ENCODE measurements at places on chromosomes 6 and 20.

DNA sequence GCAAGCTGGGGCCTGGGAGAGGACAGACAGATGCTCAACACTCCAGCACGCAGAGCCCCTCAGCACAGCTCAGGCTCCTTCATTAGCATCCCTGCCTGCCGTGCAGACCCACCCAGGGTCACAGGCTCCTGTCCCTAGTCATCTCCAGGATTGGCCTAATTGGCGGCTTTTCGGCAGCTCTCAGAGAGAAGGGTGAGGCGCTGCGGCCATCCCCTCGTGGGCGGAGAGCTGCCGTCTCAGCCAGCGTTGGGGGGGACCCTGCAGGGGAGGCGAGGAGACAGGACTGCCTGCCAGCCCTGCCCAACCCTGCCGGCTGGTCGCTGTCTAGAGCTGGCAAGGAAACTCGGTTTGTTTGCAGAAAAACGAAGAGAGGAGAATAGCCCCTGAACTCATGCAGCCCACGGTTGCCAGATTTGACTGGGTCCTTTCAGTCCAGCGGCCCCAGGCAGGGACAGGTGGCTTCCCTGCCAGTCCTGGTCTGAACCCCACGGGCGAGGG lies 26.8 kb downstream of the BHLHE23 start:
- DNase-seq = no peak

DNA sequence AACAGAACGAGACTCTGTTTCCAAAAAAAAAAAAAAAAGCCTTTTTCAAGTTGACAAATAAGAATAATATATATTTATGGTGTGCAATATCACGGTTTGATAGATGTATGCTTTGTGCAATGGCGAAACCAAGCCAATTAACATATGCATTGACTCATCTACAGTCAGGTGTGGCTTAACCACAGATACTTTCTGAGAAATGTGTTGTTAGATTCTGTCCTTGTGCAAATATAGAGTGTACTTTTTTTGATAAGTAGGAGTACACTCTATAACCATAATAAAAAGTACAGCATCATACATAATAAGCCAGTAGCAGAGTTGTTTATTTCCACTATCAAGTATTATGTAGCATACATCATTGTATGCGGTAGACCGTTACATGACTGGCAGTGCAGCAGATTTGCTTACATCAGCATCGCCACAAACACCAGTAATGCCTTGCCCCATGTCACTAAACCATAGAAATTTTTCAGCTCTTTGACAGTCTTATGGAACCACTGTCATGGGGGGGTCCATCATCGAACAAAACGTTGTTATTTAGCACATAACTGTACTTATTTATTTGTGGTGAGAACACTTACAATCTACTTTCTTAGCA lies 59.2 kb downstream of the TMEM170B start:
- DNase-seq = no peak

GRCh38 chr6:13164291-13164690 lies 164.0 kb downstream of the TBC1D7 start:
- no peak for DNase-seq

- DNase-seq = no peak
These were observed 59.0 kb upstream of the FAM184A start for GRCh38 chr6:119137194-119138072.

GRCh38 chr6:75882734-75883133 lies 133.7 kb downstream of the MYO6 start:
- DNase-seq = no peak

GRCh38 chr6:54775576-54775975 lies 71.0 kb upstream of the FAM83B start:
- no peak for DNase-seq

GRCh38 chr20:47665221-47665991 lies 119.9 kb downstream of the SULF2 start:
- DNase-seq = no peak

GRCh38 chr20:32067234-32067821 lies 15.3 kb downstream of the HCK start:
- DNase-seq = no peak

DNA sequence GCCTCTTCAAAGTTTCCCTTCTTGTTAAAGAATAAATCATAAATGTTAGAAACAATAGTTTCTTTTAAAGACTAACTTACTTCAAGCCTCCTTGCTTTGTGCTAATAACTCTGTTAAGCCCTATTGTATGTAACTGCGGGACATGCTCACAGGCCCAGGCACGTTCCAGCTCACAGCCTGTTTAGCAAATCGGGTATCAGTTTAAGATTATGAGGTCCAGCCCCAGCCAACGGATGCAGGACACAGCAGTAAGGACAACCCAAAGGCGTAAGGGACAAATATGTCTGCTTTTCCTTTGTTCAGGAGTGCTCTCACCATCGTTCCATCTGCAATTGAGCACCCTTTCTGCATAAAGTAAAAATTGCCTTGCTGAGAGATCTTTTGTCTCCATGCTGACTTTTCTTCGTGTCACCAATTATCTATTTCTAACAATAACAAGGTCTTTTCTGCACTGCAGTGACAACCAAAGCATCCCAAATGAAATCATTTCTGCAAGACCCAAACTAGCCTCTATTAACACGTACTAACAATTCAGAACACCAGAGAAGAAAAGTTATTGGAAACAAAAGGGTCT lies 1.4 kb downstream of the C6orf52 start:
- DNase-seq = no peak

DNA sequence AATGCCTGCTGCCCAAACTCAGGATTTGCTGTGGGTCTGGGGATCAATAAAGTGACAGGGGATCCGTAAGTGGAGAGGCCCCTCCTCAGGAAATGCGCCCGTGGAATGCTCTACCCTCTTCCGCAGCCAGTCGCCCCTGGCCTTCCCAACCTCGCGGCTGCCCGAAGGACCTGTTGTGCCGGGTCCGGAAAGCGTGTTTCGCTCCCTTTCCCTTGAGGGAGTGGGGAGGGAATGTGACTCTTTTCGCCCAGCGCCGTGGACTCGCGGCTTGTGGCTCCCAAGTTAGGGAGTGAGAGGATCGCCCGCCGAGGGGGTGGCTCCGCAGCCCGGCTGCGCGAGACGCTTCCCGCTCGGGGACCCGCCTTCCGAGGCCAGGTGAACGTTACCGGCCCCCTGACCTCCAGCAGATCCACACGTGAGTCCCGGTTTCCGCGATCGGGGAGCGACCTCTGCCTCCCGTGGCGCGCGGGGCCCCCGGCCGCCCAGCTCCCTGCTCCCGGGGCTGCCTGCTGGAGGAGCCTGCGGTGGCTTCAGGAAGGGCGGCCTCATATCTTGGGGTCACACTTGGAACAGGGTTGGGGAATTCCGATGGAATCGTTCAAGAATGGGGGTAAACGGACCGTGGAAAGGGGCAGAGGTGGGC lies 666 bp downstream of the TPD52L1 start:
- peak; percentile 0 for DNase-seq

GRCh38 chr6:43924222-43924702 lies 154.3 kb downstream of the VEGFA start:
- peak; percentile 33 for DNase-seq

GRCh38 chr6:162674452-162674851 lies 53.1 kb downstream of the PRKN start:
- DNase-seq = no peak

- DNase-seq = no peak
These were observed 578.9 kb downstream of the HAO1 start for GRCh38 chr20:7361321-7361720.

- no peak for DNase-seq
These were observed 34.5 kb upstream of the RPS6KA2 start for GRCh38 chr6:166661327-166662085.

GRCh38 chr6:157099912-157100593 lies 223.3 kb downstream of the TMEM242 start:
- DNase-seq = peak; percentile 34

- no peak for DNase-seq
These were observed 41.5 kb downstream of the MAN1A1 start for GRCh38 chr6:119308048-119308570.

DNA sequence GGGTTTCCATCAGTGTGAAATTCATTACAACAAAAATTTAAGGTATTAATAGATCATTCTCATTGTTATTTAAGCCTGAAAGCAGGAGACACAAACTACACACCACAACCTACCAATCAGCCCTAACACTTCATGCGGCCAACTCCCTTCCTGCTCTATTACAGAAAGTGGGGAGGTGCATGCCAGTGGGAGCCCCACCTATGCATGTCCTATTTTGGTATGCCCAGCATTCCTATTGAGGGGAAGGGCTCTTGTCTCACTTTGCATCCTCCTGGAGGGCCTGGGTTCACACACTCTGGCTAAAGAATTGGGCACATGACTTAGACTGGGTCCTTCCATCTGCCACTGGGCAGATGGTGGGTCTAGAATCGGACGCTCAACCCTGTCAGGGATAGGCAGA lies 450.0 kb downstream of the PTPRT start:
- DNase-seq = no peak

GRCh38 chr20:60123096-60123495 lies 164.9 kb downstream of the CDH26 start:
- no peak for DNase-seq

DNA sequence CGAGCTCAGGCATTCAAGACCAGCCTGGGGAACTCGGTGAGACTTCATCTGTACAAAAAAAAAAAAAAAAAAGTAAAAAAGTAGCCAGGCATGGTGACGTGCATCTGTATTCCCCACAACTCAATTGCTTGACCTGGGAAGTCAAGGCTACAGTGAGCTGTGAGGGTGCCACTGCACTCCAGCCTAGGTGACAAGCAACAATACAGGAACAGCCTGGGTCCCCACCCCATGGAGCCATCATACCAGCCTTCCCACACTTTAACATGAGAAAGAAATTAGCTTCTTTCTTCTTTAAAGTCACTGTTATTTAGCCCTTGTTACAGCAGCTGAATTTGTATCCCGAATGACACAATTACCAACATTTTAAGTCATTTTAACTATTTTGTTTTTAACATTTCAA lies 56.1 kb downstream of the SCML4 start:
- no peak for DNase-seq

GRCh38 chr20:24546232-24546892 lies 76.9 kb downstream of the SYNDIG1 start:
- DNase-seq = no peak

- no peak for DNase-seq
These were observed at the start of gene MYT1 for GRCh38 chr20:64164123-64164836. Gene MYT1, plus strand, starts transcription at chr20:64164452. Its CDS starts 34,410 bp downstream, at chr20:64198862.

- DNase-seq = no peak
These were observed 6.6 kb downstream of the BFSP1 start for GRCh38 chr20:17524560-17524959.

DNA sequence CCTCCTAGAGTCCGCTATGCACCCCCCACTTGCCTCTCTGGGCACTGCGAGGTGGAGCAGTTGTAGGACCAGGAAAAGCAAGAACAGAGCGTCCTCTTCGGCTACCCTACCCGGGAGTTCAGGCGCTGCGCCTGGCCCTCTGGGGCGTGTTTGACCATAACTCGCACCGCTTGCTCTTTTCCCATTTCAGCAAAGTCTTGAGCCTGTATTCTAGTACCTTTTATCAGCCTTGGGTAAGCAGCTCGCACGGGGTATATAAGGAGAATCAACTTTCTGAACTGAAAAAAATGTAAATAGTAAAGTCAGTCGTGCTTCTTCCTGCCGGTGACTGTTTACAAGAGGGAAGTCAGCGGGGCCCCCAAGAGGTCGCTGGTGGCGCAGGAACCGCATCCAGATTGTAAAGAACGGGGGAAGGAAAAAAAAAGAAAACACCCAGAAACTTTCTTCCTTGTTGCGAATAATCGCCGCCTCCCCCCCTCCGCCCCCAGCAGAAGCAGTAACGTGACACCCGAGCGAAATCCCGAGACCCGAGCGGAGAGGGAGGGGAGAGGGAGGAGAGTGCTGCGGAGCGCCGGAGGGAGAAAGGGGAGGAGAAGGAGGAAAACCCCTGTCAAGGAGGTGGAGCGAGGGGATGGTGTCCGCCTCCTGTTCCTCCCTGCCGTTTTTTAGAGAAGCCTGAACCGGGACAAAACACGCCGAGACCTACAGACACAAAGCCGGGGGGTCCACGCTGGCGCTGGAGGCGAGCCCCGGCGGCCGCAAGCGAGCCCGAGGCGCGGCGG lies at the start of gene UST:
Gene UST (plus strand): TSS at position 668 of the 782 bp plus-strand sequence. CDS start 401 bp downstream, outside the sequence.
- peak; percentile 34 for DNase-seq

DNA sequence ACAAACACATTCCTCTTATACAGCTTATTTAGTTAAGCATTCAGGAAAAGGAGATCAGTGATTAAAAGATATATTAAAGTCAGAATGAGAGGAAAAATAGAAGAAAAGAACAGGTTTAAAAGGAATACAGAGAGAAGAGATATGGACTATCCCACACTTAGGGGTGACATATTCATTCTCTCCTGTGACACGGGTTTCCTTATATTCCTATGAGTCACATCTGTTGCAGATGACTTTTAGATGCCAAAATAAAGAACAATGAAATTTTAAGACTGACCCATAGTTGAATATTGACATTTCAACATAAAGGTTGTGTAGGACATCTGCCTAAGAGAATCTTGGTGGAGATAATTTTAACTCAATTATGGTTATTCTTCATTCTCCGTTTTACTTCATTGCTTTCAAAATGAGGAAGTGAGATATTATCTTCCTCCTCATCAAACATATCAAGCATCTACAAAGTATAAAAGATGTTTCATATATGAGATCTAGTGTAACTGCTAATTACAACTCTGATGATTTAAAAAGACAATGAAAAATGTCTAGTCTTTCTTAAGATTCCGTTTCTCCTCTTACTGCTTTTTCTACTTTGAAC lies 1336.7 kb upstream of the CITED2 start:
- DNase-seq = no peak

All from stimulated activated CD4-positive, alpha-beta T cell treated with anti-CD3 and anti-CD28 coated beads, Interleukin-2, amount 100 ng/mL, for 48 hours (primary cell).